Activated T-cell treated with anti-CD3 and anti-CD28 coated beads, Interleukin-2, amount 50 U/mL, for 24 hours (primary cell): ENCODE measurements at places on chromosomes 2 and 18.

GRCh38 chr2:21194858-21195271, 71.1 kb downstream of the TDRD15 start:
- DNase-seq: no peak

DNA sequence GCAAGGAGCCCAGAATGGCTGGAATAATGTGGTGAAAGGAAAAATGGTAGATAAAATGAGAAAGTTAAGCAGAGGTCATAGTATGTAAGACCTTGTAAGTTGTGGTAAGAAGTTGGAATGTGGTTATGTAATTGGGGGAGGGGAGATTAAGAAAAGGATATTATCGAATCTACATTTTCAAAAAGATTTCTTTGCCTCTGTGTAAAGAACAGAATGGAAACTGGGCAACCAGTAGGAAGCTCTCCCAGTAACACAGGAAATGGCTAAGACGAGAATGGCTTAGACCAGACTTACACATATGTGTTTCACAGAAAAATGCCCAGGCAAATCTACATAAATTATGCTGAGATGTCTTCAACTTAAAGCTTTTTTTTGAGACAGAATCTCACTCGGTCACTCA, 13.2 kb downstream of the MEMO1 start:
- no peak for DNase-seq

DNA sequence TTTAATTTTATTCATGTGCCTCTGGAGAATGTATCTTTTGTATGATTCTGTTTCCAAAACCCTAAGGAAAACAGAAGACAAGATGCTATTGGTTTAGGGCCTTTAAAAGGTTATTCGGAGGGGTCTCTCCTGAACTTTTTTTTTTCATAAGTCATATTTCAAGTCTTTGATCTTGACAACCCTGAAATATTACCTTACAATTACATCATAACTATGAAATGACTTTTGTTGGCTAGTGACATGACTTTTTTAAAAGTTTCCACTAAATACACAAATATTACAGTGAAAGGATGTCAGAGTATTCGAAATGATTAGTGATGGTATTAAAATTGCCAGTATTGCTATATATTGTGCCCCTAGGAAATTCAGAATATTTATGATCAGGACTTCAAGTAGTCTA, 31.8 kb upstream of the FZD7 start:
- DNase-seq: no peak

- no peak for DNase-seq
Measured at GRCh38 chr18:8996771-8997432, 105.6 kb upstream of the NDUFV2 start.

- DNase-seq: no peak
Measured at GRCh38 chr2:128734521-128735295, 416.0 kb upstream of the HS6ST1 start.

- DNase-seq: no peak
Measured at GRCh38 chr2:172072303-172072702, 13.0 kb upstream of the DLX1 start.
